D721Med (cell line): ENCODE measurements at places on chromosomes 2 and 18.

- no peak for DNase-seq
These were observed 115.3 kb downstream of the MBD2 start for GRCh38 chr18:54109131-54109683.

- DNase-seq, result no peak
These were observed 150.7 kb upstream of the SPRED2 start for GRCh38 chr2:65583061-65583460.

GRCh38 chr2:6103949-6104348 is 411.8 kb downstream of the SOX11 start:
- DNase-seq, result no peak

- DNase-seq, result no peak
These were observed 659 bp downstream of the ZNF142 start for GRCh38 chr2:218658671-218659257.

- DNase-seq, result no peak
These were observed 71.6 kb downstream of the ACTR2 start for GRCh38 chr2:65299246-65299645.

GRCh38 chr18:57859314-57859713 is 56.2 kb upstream of the ATP8B1 start:
- no peak for DNase-seq

GRCh38 chr18:24209558-24209957 is 70.7 kb downstream of the CABYR start:
- DNase-seq, result no peak

DNA sequence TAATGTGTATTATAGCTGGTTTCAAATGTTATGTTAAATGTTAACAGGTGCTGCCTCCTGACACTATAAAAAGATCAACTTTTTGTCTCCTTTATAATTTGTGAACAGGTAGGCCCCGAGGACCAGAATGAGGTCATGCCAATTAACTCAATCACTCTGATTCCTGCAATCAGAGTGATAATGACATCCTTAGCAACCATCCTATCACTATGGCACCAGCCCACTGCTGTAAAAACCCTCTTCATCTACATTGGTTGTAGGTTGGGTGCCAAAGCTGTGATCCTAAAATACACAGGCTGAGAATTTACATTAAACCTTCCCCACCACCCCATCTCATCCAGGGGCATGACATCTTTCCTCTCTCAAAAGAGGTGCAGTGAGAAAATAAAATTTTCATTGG is 103.5 kb downstream of the CPO start:
- DNase-seq, result no peak

GRCh38 chr2:43840965-43841364 is 2.2 kb downstream of the ABCG8 start:
- no peak for DNase-seq

DNA sequence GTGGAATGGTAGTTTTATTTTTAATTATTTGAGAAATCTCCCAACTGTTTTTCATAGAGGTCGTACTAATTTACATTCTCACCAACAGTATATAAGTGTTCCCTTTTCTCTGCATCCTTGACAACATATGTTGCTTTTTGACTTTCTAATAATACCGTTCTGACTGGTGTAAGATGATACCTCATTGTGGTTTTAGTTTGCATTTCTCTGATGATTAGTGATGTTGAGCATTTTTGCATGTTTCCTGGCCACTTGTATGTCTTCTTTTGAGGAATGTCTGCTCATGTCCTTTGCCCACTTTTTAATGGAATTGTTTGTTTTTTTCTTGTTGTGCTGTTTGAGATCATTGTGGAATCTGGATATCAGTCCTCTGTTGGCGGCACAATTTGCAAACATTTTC is 242.5 kb downstream of the ZNF521 start:
- no peak for DNase-seq

DNA sequence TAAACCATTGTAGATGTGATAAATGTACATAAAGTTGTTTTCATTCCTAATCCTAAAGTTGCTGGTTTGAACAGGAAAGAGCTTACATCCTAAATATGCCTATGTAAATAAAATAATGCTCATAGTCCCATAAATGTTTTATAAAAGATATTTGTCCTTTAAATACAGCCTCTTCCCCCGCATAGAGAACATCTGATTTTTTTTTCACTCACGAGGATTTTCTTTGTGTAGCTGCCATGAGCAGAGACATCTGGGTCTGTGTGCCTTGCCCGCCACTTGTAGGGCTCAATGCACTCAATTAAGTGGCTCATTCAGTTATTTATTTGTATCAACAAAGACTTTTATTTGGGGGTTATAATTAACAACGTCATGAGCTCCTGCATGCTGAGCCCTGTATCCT is 72.8 kb downstream of the SOWAHC start:
- DNase-seq, result no peak

DNA sequence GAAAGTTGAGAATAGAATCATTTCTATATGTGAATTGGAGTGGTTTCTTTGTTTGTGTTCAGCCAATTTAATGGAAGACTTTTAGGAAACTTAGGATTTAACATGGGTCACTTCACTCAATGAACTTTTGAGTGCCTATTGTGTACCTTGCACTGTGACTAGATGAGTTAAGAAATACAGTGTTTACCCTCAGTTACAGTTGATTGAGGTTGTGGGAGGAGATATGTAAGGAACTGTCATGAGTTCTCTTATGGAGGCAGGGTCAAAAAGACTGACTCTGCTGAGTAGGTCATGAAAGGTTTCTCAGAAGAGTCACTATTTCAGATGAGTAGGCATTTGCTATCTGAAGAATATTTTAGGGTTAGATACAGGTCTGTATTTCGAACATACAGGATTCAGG is 98.6 kb downstream of the RAB3GAP1 start:
- DNase-seq, result no peak

DNA sequence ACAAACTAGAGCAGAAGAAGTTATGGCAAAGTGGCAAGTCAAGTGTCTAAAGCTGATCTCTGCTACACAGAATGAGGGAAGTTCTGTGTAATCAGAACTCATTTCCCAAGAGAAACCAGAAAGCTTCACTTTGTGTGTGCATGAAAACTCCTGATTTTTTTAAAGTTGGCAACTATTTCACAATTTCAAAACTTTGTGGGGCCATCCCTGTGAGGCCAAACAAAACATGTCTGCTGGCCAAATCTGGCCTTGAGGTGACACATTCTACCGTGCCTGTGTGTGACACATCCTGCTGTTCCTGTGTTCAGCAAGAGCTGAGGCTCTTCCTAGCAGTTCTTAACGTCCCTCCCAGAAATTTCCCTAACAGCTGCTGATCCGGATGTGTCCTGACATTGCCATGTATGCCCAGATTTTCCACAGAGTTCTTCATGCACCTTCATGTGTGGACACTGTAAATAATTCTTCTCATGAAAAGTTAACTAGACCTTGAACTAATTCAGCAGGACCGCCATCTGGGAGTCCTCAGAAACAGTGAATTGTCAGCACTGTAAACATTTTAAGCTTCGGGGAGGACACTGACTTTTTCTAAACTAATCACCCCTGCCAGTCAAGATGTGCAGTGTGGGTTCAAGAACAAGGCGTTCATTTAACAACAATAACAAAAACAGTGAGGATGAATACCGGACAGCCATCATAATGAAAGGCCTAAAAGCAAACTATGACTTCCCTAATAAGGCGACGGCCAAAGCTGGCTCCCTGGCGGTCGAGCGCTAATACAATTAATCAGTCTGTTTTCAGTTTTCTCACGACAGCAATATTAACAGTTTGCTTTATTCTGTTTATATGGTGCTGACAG is 99.0 kb downstream of the PLEKHM3 start:
- no peak for DNase-seq

- DNase-seq, result no peak
These were observed 385.2 kb upstream of the PIK3C3 start for GRCh38 chr18:41569867-41570266.

DNA sequence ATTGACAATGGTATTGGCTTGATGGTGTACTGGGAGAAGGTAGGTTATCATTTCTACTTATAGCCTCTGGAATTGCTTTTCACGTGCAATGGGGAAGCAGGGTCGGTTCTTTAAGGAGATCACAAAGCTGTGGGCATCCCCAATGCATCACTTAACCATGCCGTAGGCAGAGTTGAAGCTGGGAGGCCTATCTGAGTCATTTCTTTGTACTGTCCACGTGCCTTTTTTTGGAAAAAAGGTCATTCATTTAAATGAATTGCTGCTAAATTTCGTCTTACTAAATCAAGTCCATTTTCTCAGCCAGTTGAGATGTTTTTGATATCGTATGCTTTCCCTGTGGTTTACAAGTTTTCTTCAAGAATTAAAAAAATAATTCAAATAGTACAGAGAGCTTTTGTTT is 17.2 kb upstream of the GYPC start:
- DNase-seq, result no peak

DNA sequence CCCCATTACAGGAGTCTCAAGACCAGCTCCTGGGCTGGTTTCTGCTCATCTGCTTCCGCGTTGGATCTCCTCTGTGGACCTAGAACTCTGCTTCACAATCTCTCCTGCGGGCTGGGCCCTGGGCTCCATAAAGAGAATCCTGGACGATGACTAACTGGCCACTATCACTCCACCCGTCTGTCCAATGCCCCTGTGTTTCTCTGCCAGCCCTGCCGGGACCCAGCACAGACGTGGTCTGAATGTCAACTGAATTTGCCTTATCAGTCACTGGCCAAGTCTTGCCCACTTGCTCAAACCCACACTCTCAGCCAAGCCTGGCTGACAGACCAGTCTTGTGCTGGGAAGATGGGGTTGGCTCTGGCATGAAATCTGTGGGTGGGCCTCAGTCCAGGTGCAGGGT is 17.4 kb downstream of the KIF3C start:
- no peak for DNase-seq

DNA sequence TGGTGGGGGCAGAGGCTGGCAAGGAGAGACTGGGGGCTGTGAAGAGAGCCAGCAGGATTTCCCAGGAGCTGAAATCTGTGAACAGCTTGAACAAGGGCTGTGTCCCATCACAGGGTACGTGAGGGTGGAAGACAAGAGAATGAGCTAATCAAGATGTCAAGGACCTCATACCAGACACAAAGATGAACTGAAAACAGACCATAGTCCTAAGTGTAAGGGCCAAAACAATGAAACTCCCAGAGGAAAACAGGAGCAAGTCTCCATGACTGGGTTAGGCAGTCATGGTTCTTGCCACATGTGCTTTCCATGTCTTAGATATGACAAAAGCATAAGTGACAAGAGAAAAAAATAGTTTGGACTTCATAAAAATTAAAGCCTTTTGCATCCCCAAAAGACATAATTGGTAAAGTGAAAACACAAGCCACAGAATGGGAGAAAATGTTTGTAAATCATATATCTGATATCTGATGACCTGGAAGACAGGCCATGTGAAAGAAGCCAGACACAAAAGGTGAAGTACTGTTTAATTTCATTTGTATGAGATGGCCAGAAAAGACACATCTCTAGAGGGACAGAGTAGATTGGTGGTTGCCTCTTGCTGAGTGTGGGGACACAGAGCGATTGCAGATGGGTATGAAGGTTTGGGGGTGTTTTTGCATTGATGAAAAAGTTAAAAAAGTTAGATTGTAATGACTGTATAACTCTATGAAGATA is 67.6 kb downstream of the FHOD3 start:
- no peak for DNase-seq

DNA sequence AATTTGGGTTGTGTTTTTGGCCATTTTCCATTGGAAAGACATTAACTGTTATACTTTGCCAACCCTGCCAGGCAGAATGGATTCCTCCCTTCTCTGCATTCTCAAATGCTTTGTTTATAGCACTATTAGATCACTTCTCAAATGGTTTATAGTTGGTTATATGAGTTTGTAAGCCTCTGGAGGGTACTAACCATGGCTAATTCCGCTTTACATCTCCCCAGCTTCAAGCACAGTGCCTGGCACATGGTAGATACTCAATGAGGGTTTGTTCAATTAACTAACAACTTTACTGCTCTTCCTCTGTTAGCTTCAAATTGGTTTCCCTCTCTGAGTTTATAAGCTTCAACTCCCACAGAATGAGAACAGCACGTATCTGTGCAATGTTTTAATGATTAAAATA is 213.5 kb downstream of the SOX11 start:
- DNase-seq, result no peak

- no peak for DNase-seq
These were observed 245.0 kb downstream of the PTGR3 start for GRCh38 chr18:74963820-74964446.

GRCh38 chr18:61606759-61607158 is 273.5 kb downstream of the CDH20 start:
- DNase-seq, result no peak

DNA sequence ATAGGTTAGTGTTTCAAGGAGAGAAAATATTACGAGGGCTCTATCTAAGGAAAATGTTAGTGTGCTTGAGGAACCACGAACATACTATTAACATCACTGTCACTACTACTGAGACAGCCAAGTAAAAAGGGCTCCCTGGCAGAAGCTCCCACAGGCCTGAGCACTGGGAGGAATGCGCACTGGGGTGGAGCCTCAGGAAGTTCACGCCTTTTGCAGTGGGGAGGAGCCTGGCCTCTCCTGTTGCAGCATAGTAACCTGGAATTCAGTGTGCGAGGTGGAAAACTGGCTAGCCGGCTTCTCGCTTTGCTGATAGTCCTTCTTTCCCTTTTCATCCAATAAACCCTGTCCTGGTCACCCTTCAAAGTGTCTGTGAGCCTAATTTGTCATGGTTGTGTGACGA is 250.3 kb downstream of the ERBB4 start:
- no peak for DNase-seq

DNA sequence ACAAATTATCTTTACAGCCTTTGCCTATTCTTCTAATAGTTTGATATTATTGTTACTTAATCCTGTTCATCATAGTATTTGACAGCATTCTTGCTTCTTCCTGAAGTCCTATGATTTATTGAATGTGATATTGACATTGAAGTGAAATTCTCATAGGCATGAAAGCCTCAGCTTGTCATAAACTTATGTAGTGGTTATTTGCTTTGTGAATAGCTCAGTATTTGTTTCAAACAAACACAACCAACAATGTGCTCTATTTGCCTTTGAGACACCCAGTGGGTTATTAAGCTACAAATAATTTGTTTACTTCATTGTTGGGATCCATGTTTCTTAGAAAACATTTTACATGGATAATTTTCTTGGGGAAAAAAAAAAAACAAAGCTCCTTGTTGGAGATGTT is 57.2 kb downstream of the TTC39C start:
- no peak for DNase-seq

DNA sequence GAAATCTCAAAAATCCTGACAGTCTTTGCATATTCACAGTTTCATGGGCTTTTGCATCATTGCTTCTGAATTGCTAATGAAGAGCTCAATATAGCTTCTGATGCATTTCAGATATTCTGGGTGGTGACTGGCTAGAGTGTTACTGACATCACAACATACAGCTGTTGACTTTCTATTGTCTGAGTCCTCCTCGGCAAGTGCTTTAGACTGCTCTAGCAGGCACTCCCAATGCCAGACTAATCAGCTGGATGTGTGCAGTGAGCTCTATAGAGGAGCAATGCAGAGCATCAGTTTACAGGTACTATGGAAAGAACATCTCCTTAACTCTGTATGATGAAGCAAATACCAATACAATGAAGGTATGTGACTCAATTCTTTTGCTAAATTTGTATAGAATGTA is 54.9 kb downstream of the R3HDM1 start:
- no peak for DNase-seq

- DNase-seq, result no peak
These were observed 186.0 kb downstream of the CAMKMT start for GRCh38 chr2:44547718-44548117.
